ENCODE measurements at places on chromosomes 4 and X. TPM values are rescaled to one million over a fixed set of nuclear protein-coding genes. Genes with fewer than 3 reads are reported as not detected.

OPRPN gene
- not detected for total RNA-seq

MAML3 gene
- total RNA-seq = 3.3 TPM

PRKG2 gene
- 2.9 TPM for total RNA-seq

TLR6 gene
- 3.1 TPM for total RNA-seq

HTN1 gene
- total RNA-seq = not detected

CD99L2 gene
- total RNA-seq = 34.2 TPM

FAM9B gene
- total RNA-seq = not detected
